ENCODE measurements at places on chromosomes 7 and 10. TPM values are rescaled to one million over a fixed set of nuclear protein-coding genes. Genes with fewer than 3 reads are reported as not detected.

Gene PTF1A
- not detected for total RNA-seq

Gene ZKSCAN5
- 8.8 TPM for total RNA-seq

Gene FAM131B
- 1.6 TPM for total RNA-seq

Gene SLC29A4
- total RNA-seq = 0.59 TPM

Gene PTN
- 0.20 TPM for total RNA-seq

Gene PHYH
- total RNA-seq = 12.9 TPM

Gene TMEM270
- total RNA-seq = not detected

Gene HOXA5
- 6.5 TPM for total RNA-seq

Gene ZNF736
- 11.8 TPM for total RNA-seq

Gene MRC1
- not detected for total RNA-seq

Gene LIPJ
- 0.73 TPM for total RNA-seq

Gene CYP2C19
- not detected for total RNA-seq

Gene FOXL3
- total RNA-seq = not detected

Gene LIPM
- total RNA-seq = not detected

Gene ZPBP
- not detected for total RNA-seq

Gene NOLC1
- 45.7 TPM for total RNA-seq

Gene DKK1
- total RNA-seq = 92.1 TPM

Gene SOSTDC1
- total RNA-seq = not detected
